Fibroblast of skin of left biceps (primary cell): ENCODE measurements at places on chromosomes 6 and 20.

DNA sequence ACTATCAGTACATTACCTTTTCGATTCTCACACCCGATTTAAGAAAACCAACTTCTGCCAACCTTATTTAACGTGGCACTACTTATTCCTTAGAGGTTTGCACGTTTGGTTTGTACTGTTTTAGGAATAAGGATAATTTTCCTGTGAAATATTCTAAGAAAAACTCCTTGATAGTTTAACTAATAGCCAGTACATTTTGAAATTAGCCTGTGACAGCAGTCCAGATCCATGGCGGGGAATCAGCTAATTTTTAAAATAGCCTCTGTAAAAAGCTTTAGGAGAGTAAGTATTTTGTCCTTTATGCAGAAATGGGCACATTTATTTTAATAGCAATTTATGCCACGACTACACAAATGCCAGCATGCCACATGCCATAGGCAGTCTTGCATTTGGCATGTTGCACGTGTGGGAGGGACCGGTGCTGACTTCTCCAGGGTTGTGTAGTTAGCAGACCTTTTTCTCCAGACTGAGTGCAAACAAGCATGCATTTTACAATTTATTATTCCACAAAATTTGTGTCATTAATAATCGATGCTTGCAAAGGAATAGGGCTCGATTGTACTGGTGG, 6.2 kb downstream of the FOXC1 start:
- DNase-seq, result no peak

- DNase-seq, result peak; percentile 31
These were observed 6.4 kb downstream of the FGD2 start for GRCh38 chr6:37011656-37012378.

DNA sequence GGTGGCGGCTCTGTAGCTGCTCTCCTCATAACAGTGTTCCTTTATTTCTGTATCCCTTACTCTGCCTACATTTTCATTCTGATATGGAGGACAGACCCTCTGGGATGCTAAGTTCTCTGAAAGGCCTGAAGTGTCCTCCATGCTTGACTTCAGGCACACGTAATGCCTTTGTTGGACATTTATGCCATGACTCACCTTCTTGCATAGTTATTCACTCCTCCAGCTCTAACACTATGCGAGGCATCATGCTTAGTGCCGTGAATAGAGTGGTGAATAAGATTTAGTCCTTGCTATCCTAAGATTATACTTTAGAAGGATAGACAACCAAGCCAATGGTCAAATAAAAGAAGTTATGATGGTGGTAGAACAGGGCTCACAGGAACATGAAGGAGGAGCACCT, 760.9 kb upstream of the FLRT3 start:
- DNase-seq, result no peak

DNA sequence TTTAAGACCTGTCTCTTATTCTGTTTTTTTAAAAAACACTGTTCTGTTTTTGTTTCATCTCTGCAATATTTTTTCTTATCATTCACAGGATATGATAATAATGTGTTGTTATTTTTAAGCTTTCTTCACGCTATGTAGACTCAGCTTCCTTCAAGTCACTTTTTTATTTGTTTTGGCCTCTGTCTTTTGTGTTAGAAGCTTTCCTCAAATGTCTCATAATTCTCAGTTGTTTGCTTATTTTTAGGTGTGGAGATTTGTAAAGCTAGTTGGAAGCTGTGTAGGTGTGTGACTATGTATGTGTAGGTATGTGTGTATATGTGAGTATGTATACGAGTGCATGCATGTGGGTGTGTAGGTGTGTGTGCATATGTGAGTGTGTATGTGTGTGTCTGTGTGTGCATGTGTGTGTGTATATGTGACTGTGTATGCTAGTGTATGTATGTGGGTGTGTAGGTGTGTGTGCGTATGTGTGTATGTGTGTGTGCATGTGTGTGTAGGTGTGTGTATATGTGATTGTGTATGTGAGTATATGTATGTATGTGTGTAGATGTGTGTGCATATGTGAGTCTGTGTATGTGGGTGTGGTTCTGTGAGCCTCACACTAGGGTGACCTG, 16.3 kb upstream of the VEGFA start:
- no peak for DNase-seq

- no peak for DNase-seq
These were observed 101.8 kb upstream of the SYNCRIP start for GRCh38 chr6:85744433-85744970.

- no peak for DNase-seq
These were observed 411.8 kb upstream of the SULF2 start for GRCh38 chr20:48197066-48197465.

GRCh38 chr6:161232010-161232409, 41.9 kb downstream of the AGPAT4 start:
- DNase-seq, result no peak

- DNase-seq, result no peak
These were observed 126.8 kb downstream of the AKAP7 start for GRCh38 chr6:131262060-131262459.

GRCh38 chr20:63562461-63563224, 8.7 kb downstream of the FNDC11 start:
- DNase-seq, result no peak

DNA sequence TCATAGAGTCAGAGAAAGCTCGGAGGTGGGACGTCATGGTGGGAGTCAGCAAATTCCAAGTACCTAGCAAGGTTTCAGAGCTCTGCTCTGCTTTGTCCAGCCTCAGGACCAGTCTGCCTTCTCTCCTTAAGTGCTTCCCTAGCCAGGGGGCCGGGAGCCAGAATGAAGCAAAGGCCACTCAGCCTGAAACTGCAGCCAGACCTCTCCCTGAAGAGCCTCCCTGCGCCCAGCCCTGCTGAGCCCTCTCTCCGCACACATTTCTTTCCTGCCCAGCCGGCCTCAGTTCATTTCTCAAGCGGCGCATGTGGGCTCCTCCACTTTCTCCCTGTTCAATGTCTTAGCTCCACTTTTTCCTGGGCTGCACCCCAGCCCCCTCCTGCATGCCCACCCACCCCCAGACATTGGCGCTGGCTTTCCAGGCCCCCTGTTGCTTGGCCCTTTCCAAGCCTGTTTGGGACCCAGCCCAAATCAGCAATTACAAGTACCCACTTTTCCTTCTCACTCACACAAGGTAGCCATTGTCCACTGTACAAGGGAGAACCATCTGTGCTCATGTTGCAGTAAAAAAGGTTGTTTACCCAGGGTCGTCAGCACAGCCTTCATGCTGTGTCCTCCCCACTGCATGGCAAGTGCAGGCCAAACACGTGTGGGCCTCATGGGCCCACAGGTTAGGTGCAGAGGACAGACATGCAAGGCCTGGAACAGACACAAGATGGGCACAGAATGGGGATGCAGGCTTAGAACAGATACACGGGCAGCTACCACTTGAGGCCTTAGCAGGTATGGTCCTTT, 147.1 kb downstream of the MRPL14 start:
- no peak for DNase-seq

DNA sequence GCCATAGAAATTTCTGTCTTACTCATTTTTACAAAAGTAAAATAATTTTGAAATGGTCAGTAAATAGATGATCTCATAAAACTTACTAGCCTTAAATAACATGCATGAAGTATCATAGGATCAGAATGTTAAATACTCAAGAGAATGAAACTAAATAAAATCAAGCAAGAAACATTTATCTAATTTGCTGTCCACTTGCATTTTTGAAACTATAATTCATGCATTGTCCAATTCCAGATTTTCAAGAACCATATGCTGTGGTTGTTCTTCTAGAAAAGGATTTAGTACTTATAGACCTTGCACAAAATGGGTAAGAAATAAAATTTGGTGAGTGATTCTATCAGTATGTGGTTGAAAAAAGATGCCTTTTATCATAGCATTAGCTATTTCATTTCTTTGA, 107.0 kb downstream of the STXBP5 start:
- no peak for DNase-seq

DNA sequence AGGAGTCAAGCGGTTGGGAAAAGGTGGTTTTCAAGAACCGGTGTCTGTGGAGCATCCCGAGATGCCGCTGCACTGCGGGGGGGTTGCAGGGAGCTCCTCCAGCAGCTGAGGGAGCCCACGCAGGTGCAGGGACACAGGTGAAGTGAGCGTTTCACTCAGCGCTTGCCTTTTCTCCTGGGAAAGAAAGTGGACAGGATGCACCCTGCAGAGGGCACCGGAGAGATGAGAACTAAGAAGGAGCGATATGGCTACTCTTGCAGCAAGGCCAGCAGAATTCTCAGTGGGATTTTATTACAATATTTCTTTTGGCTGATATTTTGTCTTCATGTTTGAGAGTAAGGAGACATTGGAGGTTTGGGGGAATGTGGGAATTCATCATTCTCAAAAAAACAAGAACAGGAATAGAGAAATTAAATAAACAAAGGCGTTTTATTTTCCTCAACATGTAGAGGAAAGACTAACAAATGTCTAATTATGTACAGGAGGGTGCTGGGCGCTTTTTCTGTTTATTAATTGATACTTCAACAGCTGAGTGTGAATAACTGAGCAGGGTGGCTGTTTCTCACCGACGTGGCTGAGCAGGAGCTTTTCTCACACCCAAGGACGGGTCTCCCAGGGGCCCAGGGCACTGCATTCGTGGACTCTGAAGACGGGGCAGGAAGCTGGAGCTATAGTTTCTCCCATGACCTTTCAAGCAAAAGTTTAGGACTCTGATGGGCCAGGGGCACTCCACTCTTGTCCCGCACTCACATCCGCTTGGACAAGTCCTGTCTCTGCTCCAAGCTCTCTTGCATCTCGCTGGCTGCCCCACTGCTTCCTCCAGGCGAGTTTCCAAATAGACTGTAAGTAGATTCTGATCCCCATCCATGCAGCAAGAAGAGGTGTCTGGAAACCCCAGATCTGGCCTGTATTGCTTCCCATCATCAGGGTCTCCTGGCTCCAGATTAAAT, 176.1 kb downstream of the SMOC2 start:
- DNase-seq, result no peak

- peak; percentile 97 for DNase-seq
These were observed 142.9 kb upstream of the OLIG3 start for GRCh38 chr6:137637121-137637520.

- no peak for DNase-seq
These were observed 698 bp upstream of the LRP11 start for GRCh38 chr6:149864578-149865535.

DNA sequence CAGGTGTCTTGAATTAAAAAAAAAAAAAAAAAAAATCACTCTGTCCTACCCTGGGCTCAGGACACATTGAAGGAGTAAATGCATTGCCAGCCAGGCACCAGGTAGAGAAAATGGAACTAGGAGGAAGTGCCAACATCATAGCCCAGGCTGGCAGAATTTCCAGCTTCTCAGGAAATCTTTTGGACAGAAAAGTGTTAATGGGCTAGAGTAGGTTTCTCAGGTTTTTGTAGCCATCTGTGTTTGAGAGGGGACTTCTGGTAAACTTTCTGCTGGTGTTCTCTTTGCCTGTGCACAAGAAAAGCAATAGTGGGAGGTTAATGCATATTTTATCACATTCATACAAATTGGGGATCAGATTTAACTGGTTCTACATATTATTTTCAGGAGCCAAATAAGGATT, 678.3 kb upstream of the NRSN1 start:
- no peak for DNase-seq

DNA sequence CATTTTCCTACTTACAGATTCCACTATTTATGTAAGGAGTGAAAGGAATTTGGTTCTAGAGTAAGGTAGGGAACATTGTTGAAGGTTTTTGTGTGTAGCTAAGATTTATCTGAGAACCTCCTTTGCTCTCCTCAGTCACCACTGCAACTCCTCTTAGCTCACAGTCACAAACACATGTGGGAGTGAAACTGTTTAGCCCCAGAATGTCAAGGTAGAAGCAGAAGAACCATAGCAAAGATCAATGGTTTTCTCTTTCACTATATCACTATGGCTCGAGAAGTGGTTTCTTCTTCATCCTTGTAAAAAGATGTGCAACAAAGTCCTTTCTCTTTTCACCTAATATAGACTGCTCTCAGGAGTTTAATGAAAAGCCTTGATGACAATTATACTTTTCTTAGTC, 6.5 kb upstream of the DEFB112 start:
- no peak for DNase-seq

GRCh38 chr6:132978685-132979084, 164.3 kb downstream of the RPS12 start:
- DNase-seq, result no peak

DNA sequence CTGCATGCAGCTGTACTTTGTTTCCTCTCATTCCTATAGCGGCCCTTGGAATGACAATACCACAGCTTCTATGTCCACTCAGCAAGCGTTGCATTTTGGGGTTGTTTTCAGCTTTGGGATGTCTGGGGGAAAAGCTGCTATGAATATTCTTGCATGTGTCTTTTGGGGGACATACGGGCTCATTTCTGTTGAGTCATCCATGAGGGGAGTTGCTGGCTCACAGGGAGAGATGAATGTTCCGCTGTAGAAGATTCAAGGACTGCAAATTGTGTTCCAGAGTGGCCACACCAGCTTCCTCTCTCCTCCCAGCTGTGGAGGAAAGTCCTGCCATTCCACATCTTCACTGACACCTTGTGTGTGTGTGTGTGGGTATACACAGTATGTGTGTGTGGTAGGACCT, 43.3 kb downstream of the TGM2 start:
- no peak for DNase-seq

DNA sequence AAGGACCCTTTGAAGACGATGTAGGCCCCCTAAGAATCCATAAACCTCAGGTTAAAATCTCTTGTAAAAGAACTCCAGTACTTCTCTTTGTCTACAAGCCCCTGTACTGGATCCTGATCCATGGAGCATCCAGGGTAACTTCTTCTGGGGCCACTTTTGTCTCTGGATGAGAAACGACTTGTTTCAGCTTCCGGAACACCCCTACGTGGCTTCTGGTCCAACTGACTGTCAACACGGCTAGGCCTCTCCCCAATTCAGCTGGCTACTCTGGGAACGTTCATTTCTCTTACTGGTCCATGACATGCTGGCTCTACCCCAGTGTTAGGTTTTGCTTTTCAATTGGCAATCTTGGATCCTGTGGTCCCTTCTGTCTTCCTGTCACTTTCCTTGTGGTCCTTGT, 198.0 kb downstream of the BACH2 start:
- DNase-seq, result no peak

DNA sequence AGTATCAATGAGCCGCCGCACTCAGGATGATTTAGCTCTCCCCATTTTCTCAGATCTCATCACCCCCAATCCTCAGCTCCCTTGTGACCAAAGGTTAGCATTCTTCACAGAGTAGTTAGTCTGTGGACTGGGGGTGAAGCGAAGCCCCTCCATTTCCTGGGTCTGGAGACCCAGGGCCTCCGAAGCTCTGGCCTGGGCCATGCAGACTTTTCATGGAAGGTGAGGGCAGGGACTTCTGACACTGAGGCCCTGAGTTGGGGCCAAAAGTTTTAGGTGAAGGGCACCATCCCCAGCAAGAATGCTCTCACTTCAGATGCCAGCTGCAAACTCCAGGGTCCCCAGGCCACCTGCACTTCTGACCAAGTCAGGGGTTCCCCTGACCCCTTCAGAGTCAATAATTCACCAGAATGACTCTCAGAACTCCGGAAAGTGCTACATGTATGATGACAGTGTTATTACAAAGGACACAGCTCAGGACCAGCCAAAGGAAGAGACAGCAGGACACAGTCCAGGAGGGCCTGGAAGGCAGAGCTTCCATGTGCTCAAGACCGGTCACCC, 65.7 kb upstream of the DUSP22 start:
- no peak for DNase-seq
